ENCODE measurements at places on chromosomes 4 and X.

- no peak for DNase-seq
Observed at GRCh38 chrX:16213961-16214360, 46.7 kb downstream of the MAGEB17 start.

DNA sequence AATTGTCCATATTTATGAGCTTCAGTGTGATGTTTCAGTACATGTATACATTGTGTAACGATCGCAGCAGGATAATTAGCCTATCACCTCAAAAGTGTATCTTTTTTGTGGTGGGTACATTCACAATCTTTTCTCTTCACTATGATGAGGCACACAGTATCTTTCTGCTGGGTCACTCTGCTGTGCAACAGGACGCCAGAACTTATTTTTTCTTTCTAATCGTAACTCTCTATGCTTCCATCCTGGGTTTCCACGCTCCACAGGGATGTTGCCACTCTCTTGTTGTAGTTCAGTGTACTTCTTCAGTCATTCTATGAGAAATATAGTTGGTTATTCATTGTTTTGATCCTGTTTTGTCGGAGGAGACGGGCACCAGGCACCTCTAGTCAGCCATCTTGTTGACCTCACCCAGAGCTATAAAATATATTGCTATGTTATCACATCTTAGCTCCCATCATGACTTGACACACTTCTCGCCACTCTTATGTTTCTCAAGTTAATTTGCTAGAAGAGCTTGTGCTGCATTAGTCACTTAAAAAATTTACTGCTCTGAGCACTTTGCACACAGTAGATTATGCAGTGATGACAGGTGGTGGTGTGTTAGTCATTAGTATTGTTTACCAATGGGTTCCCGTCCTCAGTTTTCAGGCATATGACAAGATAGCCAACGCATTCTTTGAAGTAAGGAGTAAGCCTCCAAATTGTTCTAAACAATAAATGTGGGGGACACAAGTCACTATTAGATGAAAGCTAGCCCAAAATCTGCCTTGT lies 1002.7 kb upstream of the PCDH7 start:
- DNase-seq = no peak

DNA sequence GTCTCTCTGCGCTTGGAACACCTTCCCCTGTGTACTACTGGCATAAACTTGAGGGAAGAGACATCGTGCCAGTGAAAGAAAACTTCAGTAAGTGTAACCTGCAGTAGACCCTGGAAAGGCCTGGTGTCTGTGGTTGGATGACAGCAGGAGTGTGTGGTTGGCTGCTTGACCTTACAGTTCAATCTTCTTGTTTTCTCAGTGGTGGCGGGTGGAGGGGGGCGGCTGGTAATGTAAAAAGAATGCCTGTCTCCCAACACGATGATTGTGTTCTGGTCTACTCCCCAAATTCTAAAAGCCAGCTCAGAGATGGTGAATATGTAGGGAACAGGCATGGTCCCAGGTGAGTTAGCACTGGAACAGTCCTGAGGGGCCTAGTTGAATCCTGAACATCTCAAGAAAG lies 18.6 kb downstream of the PSMD10 start:
- no peak for DNase-seq

- DNase-seq = no peak
Observed at GRCh38 chr4:112531146-112531545, 15.2 kb upstream of the NEUROG2 start.

- DNase-seq = no peak
Observed at GRCh38 chr4:79959652-79960051, 113.4 kb downstream of the ANTXR2 start.

DNA sequence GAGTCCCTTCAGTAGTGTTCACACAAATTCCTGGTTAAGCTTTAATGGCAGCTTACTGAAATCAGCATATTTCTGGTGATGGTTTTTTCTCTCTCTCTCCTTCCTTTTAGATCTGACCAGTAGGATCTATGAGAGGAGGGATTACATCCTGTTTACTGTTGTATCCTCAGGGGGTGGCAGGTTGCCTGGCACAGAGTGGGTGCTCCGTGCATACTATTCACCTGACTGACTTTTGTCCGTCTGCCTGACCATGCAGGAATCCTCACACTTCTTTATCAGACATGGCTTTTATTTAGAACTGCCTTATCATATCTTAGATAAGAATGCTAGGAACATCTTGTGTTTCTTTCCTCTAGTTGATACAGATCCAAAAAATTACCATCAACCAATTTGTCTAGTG lies 29.6 kb downstream of the MCUB start:
- no peak for DNase-seq

DNA sequence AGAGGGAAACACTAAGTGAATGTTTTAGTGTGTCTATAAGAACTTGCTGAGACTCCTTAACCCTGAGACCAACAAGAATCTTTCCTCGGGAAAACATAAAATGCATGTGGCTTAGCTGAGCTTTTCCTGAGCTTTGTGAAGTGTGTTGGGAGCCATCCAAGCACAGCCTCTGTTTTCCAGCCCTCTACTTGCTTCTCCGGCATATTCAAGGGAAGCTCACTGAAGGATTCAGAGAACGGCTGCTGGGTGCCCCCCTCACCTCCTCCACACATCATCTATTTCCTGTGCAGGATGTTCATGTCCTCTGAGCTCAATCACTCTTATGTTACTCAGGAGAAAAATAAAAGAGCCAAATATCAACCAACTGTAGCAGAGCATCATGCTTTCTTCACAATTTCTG lies 492.1 kb downstream of the IL15 start:
- DNase-seq = peak; percentile 68
